SHP77 treated with DMSO at 0.1 percent for 48 hours (cell line): ENCODE measurements at places on chromosomes 7 and 10.

GRCh38 chr7:101172005-101172853 lies 6.9 kb upstream of the VGF start:
- peak; percentile 32 for DNase-seq

GRCh38 chr7:140070546-140070945 lies 7.8 kb upstream of the PARP12 start:
- no peak for DNase-seq

GRCh38 chr7:117784315-117784714 lies 88.9 kb downstream of the CTTNBP2 start:
- DNase-seq = no peak

- no peak for DNase-seq
These were observed 19.8 kb upstream of the COL1A2 start for GRCh38 chr7:94374721-94375566.
